ENCODE measurements at places on chromosomes 4 and X.

- no peak for DNase-seq
Observed at GRCh38 chr4:39657465-39657864, 18.8 kb upstream of the SMIM14 start.

- no peak for DNase-seq
Observed at GRCh38 chr4:56267558-56267957, 119.7 kb downstream of the AASDH start.

DNA sequence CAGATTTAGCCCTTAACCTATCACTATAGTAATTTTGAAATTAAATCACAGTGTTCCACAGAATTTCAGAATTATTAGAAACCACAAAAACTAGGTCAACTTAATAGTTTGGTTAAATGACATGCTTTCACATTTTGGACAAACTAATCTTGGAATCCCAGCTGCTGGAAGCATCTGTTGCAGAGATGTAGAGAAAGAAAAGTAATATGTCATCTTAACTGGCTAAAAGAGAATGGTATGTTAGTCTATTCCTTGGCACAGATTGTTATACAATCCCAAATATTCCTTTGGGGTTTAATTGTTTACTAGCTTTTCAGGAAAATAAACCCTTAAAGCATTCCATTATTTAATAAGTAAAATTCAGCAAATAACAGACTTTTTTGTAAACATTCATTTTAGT is 519.9 kb downstream of the IL15 start:
- no peak for DNase-seq

GRCh38 chrX:4570151-4570550 is 856.7 kb upstream of the PRKX start:
- no peak for DNase-seq

DNA sequence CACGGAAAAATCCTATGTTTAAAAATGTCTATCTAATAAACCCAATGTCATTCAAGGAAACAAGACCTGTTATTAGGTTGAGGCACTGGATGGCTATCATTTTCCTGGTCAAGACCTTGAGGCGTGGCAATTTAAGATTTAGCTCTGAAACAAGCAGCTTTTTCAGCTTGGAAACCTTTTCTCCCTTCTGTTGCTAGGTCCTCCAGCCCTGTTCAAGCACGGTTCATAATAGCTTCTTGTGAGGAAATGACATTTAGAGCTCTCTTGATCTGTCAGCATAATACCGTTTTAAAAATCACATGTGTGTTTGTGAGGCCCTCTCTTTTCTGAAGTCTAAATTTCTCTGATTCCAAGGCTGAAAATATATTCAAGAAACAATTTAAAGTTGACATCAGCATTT is 133.6 kb upstream of the GRPR start:
- DNase-seq, result no peak

GRCh38 chr4:56040842-56041241 is 92.1 kb downstream of the CEP135 start:
- DNase-seq, result no peak

GRCh38 chrX:49925176-49925575 is 2.8 kb downstream of the CLCN5 start:
- no peak for DNase-seq

GRCh38 chr4:21380861-21381260 is 567.7 kb downstream of the KCNIP4 start:
- no peak for DNase-seq

DNA sequence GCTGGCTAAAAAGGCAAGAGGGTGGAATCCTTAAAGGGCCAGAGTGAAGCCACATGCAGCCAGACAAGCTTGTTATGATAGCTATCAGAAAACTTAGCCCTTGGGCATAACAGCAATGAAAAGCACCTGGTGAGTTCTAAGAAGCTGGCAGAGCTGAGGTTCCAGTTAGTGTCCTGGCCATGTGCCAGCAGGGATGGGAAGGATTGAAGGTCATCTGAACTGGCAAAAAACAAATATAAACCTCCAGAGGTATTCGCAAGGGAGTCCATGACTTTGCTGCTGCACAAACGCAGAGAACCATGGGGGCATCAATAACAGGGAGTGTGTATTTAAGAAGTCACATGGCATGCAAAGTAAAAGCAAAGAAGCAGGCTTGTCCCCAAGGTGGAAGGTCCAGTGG is 208.9 kb downstream of the FAM47A start:
- DNase-seq, result no peak

- no peak for DNase-seq
Observed at GRCh38 chrX:132270699-132271098, 51.5 kb upstream of the RAP2C start.

- no peak for DNase-seq
Observed at GRCh38 chr4:27428661-27429060, 568.0 kb downstream of the STIM2 start.

DNA sequence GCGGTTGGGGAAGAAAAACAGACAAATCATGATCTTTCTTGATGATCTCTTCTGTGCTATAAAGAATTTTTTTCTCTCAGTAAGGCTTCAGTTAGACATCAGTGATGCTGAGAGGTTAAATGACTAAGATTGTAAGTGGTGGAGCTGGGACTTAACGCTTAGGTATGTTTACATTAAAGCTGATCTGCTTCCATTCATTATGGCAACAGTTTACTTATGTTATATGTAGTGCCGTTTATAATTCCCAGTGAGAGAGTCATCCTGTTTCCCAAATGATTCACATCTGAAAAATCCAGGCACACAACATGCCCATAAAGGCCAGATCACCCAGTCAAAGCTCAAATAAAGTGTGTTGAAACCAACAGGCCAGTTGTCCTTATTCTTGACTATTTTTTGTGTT is 50.1 kb downstream of the CENPVL3 start:
- no peak for DNase-seq

DNA sequence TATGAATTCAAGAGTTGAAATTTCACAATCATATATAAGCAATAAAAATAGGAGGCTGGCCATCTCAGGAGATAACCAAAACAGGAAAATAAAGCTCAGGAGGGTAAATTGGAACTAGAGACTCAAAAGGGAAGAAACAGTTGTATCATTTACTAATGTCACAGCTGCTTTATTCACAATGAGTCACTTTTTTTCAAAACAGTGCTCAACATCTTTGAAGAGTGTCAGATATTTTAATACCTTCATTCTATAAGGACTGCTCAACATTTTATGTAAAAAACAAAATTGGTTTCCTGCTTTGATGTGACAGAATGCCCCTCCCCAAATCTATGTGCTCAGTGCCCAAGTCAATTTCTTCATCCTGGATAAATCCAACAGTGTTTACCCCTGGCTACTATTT is 97.7 kb downstream of the DDX60 start:
- no peak for DNase-seq

GRCh38 chr4:74858921-74859562 is 64.7 kb upstream of the BTC start:
- DNase-seq, result no peak

DNA sequence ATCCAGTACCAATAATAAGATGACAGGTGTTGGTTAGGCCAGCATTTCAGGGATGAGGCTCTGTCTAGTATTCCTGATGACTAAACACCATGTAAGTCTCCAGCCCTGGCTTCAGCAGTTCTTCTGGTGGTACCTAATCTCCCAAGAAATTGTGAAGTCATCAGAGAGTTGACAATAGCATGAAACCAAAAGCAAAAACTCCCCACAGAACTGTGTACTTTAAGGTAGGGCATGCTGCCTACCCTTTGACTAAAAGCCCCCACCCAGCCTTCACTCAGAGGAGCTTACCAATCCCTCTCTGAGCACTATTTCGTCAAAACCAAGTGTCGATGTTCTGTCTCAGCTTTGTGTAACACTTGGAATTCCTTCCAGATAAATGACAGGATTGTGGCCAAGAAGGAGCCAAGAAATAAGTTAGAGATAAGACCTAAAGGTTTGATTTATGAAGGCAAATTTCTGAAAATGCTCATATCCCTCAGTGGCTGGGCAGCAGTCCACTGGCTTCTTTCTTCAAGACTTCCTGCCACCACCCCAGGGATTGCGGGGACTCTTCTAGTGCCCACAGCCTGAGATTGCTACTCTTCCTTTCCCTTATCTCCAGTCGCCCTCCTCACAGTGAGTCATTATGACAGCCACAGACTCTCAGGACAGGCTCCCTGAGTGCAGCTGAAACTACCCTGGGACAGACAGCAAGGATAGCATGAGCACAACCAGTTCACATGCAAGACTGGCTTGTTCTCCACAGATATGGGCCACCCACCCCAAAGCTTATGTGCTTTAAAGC is 67.3 kb upstream of the LHFPL1 start:
- DNase-seq, result no peak

- no peak for DNase-seq
Observed at GRCh38 chrX:56813318-56813837, 84.3 kb downstream of the NBDY start.

DNA sequence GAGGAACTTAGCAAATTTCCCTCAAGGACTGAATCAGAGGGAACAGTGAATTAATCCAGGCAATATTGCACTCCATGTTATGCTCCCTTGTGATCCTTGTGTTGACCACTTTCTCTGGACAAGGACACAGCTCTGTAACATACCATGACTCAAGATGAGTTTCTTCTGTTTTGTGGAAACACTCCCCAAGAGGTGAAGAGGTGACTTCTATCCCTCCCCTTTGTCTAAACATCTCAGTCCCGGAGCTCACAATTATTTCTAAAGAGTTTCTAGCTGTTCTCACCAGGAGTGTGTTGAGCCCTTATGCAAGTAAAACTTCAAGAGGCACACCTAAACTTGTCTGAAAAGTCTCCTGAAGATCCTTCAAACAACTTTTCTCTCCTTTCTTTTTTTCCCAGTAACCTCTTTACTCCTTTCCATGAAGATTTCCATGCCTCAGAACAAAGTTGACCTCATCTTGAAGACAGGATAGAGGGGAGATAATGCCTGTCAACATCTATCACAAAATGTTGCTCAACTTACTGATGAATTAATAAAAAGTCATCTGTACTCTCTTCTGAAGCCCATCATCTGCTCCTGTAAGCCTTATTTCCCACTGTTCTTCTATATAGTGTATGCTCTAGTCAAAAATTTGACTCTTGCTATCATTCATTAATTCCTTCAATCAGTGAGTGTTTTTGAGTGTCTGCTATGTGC is 429.1 kb downstream of the SPRY1 start:
- no peak for DNase-seq

- DNase-seq, result no peak
Observed at GRCh38 chr4:161247831-161248230, 916.0 kb downstream of the FSTL5 start.

DNA sequence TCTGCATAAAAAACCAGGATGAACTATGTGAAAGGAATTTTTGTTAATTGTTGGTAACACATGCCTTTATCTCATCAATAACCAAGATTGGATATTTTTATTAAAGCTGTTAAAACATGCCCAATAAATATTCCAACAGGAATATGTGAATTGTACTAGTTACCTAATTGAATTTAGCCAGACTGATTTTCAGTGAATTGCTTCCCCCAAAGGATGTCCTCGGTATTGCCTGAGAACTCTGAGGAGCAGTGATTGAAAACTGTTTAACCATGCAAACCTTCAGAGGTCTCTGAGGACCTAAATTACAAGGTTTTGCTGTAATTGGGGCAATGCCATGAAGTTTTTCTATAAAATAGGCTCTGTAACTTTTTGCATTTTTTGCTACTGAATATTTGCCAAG is 66.6 kb downstream of the BLTP1 start:
- no peak for DNase-seq

- DNase-seq, result no peak
Observed at GRCh38 chr4:16443504-16444088, 217.3 kb upstream of the TAPT1 start.

DNA sequence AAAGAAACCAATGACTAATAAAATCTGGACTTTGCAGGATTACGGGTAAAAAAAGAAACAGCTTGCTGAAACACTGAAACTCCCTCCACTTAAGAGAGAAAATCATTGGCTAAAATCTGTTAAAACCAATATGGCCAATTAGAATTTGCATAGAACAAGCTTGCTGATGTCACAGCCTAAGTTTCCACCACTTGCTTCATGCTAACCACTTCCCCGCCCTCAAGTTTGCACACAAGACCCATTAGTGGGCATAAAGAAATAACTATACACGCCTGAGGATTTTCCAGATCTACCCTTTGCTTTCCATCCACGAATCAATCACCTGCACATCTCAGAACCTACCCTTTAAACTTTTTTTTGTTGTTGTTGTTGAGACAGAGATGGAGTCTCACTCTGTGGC is 42.7 kb upstream of the PHEX start:
- no peak for DNase-seq

GRCh38 chr4:75985116-75985515 is 5.6 kb downstream of the SDAD1 start:
- no peak for DNase-seq

GRCh38 chr4:42510225-42510624 is 112.9 kb downstream of the SHISA3 start:
- no peak for DNase-seq

DNA sequence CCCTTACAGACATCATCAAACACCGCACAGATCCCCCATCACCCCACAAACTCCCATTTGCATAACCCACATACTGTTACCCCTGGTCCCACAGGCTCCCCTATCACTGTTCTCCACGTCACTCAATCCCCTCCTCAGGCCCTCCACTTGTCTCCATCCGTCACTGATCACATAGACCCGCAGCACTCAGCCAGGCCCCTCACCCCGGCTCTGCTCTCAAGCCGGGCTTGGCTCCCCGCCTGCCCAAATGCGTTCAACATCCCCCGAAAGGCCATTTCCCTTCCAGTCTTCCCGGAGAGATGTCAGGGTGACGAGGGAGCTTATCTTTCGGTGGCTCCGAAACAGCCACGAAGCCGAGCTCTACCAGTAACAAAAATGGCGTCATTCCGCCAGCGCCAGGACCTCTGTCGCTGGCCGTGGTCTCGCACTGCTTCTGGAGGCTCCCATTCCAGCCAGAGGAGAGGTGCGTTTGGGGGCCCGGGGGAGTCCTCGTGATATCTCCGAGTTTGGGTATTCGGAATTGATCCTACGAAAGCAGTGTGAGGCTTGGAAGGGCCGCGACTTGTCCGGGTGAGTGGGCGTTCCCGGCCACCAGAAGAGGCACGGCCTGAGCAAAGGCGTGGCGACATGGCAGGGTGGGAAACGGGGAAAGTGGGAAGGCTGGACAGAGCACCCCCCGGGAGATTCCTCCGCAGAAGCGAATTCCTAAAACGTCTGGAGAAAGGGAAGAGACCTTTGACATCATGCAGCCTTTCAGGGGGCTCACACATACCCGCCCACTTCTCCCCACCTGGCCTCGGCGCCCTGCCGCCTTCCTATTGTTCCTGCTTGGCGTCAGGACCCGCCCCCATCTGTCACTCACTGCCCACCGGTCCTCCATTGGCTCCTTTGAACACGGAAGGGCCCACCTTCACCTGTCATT is at the start of gene ZNF630:
Gene ZNF630 (minus strand): TSS at position 577 of the 922 bp plus-strand sequence. CDS start 4,754 bp downstream, outside the sequence.
- DNase-seq, result peak; percentile 41

DNA sequence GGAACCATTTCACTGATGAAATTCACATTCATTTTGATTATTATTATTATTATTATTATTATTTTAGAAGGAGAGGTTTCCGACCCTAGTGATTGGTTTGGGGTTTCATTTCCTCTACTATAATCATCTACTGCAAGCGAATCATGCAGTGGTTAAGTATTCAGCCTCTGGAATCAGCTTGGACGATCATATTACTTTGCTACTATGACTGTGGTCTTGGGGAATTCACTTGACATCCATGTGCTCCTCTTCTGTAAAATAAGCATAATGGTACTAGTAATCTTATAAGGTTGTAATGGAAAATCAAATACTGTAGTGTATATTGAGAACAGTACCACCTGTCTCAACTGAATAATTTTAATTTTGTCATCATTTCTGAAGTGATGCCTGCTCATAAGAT is 132.1 kb upstream of the SLC4A4 start:
- DNase-seq, result no peak

Measured in hypothalamus (tissue), 51 donors.